ENCODE measurements at places on chromosomes 2 and 18.
A peak's percentile ranks its signal among the peaks of the same experiment; 100 is the strongest.

GRCh38 chr2:974502-974901 is 23.9 kb downstream of the SNTG2 start:
- DNase-seq: no peak

GRCh38 chr2:173874894-173875237 is 90.3 kb downstream of the SP3 start:
- DNase-seq: no peak

GRCh38 chr2:170770008-170770605 is at the start of gene ERICH2:
Gene ERICH2, plus strand, starts transcription at chr2:170770378. Its CDS starts 304 bp downstream, at chr2:170770682.
- no peak for DNase-seq

- no peak for DNase-seq
Measured at GRCh38 chr2:55365303-55365702, 54.4 kb downstream of the CCDC88A start.

- DNase-seq: no peak
Measured at GRCh38 chr2:9417725-9418124, 5.6 kb downstream of the ITGB1BP1 start.

- no peak for DNase-seq
Measured at GRCh38 chr2:101125808-101126207, 25.4 kb downstream of the TBC1D8 start.

DNA sequence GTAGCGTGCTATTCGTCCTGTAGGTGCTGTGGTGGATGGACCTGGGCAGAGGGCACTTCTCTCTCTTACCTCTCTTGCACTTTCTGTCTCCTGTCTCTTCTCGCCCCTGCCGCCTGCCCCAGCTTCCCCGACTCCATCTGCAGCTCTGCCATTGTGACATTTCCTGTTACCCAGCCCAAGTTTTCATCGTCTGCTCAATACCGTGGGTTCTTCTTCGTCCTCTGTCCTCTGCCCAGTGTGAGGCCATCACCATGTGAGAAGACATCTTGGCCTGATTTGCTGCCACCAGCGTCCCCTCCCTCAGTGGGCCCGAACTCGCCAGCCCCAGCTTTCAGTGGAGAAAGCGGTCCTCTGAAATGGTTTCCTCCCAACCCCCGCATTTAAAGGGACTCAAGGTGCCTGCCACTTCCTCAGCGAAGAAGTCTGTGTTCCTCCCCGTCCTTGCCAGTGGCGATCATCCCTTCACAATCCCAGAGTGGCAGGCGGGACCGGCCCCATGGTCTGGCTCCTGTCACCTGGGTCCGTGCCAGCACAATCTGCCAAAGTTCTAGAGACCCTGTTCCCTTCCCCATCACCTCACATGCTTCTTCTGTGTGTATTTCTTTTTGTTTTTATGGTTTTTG is 18.0 kb downstream of the TGOLN2 start:
- no peak for DNase-seq

DNA sequence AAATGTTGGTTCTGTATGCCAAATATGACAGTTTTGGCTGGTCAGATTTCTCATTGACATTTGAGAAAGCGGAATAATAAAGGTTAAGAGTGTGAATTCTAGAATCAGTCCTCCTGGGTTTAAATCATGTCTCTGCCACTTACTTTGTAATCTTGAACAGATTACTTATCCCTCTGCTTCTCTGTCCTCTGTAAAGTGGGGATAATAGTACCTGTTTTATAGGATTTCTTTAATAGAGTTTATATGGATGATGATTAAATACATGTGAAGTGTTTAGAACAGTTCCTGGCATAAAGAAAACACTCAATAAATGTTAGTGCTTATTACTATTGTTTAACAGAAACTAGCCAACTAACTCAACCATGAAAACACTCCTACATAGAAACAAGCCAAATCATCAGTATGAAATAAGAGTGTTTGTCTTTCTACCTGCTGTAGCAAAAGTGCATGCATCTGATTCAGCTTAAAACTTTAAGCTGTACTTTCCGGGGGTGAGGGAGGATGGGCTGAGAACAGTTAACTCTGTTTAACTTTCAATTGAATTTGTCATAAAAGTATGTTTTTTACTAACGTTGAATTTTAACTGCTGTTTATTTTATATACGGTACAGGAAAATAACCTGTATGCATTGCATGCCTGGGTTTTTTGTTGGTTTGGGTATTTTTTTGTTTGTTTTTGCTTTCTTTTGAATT is 6.8 kb downstream of the HTR2B start:
- DNase-seq: no peak

GRCh38 chr18:2917259-2918047 is 70.6 kb downstream of the EMILIN2 start:
- DNase-seq: no peak

- DNase-seq: peak; percentile 34
Measured at GRCh38 chr2:240570531-240571313, 2.4 kb downstream of the RNPEPL1 start.

- DNase-seq: no peak
Measured at GRCh38 chr18:44516450-44516849, 164.2 kb upstream of the SETBP1 start.

DNA sequence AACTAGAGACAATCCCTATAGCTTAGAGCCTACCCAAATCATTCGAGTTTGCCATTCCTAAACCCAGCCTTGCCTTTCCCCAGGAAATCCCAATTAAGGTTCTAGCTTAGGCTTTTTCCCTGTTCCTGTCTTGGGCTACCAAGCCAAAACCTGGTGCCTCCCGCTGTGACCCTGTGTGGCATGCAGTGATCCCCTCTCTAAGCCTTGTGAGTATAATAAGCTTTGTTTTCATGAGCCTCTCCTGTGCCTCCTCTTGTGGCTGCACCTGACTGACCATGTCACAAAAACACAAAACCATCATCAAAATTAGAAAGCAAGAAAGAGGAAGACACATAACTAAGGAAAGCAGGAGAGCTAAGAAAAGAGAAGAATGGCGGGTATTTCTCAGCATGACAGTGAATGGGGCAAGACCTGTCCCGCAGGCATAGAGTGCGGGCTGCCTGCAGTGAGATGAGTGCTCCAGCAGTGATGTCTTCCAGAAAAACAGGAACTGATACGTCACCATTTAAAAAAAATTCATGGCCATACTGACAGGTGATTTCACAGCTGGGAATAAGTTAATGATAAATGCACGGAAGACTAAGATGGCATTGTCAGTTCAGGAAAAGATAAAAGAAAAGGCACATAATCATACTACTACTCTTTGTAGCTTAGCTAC is 9.2 kb upstream of the PAIP2B start:
- DNase-seq: no peak

GRCh38 chr2:216464104-216464720 is 34.4 kb upstream of the RPL37A start:
- no peak for DNase-seq

DNA sequence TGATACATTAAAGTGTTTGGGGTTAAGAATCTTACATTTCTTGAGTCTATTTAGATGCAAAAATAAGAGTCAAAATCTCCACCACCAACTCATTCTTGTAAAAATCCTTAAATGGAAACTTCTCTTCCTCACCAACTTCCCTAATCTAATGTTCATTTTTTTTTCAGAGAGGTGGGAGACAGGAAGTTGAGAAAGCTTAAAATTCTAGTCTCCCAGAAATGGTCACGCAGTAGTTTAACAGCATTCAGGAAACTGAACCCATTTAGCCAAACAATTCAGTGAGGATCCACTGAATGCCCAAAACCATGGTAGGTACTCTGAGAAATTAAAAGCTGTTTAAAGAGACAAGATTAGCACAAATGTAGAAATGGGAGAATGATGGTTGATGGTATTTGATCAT is 69.0 kb downstream of the TXNL1 start:
- no peak for DNase-seq

- no peak for DNase-seq
Measured at GRCh38 chr2:118748245-118748885, 99.1 kb downstream of the EN1 start.

- no peak for DNase-seq
Measured at GRCh38 chr2:86468162-86469033, 27.2 kb downstream of the KDM3A start.

DNA sequence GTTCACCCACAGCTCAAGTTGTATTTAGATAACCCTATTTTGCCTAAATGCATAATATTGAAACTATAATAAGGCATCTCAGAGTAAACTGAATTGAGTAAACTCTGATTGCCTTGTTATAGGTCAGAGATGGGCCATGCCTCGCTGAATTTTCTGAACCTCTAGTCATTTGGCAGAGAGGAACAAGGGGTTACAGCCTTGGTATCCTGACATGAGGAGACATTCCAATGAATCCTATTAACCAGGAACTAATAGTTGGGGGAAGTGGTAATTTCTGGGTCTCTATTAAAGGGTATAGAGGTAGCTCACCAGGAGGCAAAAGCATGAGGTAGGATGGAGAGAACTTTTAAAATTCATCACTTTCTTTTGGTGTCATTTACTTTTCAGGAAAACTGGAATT is 227.4 kb upstream of the CHST9 start:
- DNase-seq: no peak

DNA sequence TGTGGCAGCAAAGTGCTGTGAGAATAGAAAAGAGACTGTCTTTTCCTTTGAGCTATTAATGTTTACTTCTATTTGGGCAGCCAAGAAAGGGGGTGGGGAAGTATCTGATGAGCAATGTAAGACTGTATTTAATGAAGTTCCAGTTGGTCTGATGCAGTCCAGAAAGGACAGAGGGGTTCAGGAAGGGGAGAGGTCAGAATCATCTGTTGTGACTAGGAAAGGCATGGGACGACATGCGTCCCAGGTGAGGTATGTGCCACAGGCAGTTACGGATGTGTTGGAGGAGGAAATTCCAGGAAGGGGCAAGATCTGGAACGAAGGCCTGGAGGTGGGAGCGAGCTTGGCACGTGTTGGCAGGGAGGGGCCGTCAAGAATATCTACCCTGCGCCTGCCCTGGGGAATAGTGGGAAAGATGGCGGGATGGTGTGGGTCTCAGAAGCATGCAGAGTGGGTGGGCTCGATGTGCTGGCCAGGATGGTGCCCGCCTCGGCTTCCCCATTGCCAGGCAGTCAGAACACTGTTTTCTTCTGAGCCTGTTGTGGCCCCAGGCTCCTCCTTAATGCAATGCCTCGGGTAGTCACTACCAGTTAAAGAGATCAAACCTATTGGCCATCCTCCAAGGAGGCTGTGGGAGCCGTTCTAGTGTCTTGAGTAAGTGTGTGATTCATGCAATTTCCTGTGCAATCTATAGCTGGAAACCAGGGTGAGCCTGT is 57.8 kb upstream of the TXNDC2 start:
- no peak for DNase-seq

- no peak for DNase-seq
Measured at GRCh38 chr2:176784633-176785200, 427.9 kb upstream of the HNRNPA3 start.

DNA sequence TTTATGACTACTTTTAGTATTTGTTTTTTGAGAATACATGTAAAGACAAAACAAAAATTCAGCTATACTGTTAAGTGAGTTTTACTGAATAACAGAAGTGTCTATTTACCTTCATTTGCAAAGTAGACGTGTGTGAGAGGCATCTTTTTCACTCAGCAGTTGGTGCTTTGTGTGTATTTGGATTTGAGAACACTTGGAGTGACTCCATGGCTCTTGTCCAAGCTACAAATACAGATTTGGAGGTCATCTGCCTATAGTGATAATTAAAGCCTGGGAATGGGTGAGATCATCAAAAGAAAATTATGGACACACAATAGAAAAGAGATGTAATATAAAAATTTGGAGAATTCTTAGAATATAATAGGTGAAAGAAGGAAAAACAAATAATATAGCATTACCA is 6.2 kb downstream of the NAB1 start:
- DNase-seq: no peak

DNA sequence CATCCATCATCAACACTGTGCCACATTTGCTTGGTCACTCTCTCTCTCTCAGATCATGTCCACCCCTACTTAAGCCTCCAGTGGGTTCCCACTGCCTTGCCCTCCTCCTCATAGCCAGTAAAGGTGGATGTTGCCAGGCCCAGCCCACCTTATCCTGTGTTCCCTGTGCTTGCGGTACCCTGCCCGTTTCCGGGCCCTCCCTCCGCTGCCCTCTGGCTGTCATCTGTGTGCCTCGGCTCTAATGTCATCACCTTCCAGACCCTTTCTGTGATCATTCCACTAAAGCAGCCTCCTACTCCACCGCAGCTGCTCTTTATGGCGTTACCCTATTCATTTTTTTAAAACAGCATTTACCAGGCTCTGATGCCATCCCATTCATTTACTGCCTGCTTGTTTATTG is 305.7 kb upstream of the SKOR2 start:
- no peak for DNase-seq

DNA sequence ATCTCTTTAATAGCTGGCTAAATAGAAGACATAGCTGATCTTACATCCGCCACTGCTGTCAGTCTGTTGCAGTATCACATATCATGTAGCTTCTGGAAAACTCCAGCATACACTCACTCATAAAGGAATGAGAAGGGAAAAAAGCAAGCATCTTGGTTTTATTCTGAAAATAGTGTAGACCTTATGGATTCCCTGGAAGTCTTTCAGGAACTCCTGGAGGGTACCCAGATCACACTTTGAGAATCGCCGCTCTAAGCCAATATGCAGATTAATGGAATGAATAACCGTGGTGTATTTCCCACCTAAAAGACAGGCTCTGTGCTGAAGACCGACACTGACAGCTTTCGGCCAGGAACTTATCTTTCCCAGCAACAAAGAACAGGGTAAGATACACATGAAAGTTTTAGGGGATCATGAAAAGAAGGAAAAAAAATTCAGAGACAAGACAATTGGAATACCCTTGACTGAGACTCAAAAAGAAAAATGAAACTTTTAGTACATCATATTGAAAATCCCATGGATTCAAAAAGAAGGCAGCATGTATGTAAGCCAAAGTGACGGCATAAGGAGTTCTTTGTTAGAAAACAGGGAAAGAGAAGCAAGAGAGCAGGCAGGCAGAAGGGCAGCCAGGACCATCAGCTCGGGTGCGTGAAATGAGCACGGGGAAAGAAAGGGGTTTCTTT is 56.4 kb upstream of the SEC11C start:
- no peak for DNase-seq

DNA sequence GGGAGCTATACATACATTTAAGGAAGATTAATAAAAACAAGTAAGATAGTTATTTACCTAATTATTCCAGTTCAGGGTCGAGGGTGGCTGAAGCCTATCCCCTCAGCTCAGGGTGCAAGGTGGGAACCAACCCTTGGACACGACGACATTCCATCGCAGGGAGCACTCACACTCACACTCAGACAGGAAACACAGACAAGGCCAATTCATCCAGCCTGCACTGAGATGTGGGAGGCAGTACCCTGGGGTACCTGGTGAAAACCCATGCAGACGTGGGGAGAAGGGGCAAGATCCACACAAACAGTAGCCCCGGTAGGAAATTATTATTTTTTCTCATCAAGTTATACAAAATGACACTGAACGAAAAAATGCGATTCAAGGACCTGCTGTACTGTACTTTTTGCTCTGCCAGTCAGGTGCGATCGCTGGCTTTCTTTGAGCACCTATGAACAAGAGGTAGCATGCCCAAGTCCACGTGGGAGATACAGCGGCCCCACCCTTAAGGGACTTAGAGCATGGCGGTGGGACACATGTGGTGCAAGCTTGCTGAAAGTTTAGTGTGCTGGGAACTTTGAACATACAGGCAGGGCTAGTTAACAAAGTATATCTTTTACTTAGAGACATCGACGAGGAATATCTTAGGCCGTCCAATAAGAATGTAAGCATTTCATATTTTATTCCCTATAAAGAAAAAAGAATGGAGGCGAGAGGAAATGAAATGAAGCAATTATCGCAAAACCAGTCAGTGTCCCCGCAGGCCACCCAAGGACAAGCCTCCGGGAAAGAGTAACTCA is 624 bp downstream of the METTL8 start:
- DNase-seq: peak; percentile 67
